KG1 (cell line): ENCODE measurements at places on chromosomes 4 and X.

DNA sequence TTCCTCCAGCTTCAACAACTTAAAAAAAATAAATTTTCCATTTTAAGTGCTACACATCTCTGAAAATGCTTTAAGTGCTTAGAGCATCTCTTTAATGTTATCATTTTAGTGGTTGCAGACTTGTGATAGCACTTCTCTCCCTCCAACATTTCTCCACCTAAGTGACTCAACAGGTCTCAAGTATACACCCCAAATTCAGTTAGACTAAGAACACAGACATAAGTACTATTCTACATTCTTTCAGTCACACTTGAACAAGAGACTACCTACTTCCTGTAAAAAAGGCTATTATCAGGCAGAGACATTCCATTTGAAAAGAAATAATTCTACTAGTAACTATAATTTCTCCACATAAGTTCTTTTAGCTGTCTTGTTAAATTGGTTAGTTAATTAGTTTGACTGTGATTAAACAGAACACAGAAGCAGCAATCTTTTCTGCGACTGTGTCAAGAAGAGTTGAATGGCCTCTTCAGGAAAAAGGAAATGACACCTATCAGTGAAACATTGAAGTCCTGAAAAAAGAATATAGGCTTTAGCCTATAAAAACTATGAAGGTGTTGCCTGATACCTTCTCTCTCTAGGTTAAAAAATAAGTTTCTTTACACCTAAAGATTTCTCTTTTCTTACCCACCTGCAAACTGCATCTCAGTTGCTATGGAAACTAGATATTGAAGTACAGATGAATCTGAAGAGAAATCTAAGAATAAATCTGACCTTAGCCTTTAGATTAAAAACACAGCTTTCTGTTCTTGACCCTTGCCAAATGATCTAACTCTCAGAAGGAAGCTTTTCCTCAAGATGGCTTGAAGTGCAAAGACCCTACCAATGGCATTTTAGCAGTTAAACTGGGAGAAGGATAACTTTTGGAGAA, 18.0 kb downstream of the NAF1 start:
- no peak for DNase-seq

- DNase-seq = no peak
Measured at GRCh38 chr4:99161373-99162099, 17.4 kb upstream of the ADH4 start.

GRCh38 chr4:154465085-154465484, 26.5 kb downstream of the DCHS2 start:
- no peak for DNase-seq

- DNase-seq = no peak
Measured at GRCh38 chrX:10414862-10415261, 205.5 kb downstream of the MID1 start.

- DNase-seq = no peak
Measured at GRCh38 chrX:107827852-107828251, 2.2 kb downstream of the MID2 start.

- no peak for DNase-seq
Measured at GRCh38 chr4:166091146-166091545, 218.1 kb downstream of the TLL1 start.

DNA sequence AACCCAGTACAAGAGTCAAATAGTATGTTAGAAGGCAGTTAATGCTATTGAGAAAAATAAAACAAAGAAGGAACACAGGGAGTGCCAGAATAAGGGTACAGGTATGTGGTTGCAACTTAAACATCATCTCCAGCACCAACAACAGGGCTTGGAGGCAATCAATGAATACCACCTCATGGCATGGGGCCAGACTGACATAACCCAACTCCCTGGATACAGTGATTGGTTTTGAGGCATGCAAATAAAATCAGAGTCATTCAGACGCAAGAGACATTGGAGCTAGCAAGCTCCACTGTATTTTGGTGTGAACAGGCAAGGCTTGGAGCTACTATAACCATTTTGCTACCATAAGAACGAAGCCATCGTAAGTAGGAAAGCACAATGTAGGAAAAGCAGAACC, 56.7 kb downstream of the PPP3CA start:
- DNase-seq = no peak

DNA sequence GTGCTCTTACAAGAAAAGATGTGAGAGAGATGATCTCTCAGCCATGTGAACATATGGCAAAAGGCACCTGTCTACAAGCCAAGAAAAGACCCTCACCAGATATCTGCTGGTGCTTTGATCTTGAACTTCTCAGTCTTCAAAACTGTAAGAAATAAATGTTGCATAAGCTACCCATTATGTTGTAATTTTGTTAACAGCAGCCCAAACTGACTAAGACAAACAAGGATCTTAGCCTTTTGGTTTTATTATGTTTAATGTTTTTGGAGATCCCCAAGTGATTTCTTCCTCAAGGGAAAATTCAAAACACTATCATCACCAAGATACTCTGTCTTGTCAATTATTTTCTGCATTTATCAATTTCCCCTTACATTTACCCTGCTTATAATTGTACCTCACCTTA, 21.8 kb upstream of the CCNI start:
- DNase-seq = no peak
